ENCODE measurements at places on chromosomes 7 and 10. TPM values are rescaled to one million over a fixed set of nuclear protein-coding genes. Genes with fewer than 3 reads are reported as not detected.

GRCh38 chr10:99612167-99612831, 7.9 kb downstream of the SLC25A28 start:
- H3K36me3 ChIP-seq, result peaks cover 41% of the 10 kb centered on the region
- no peak overlapping the region for H3K27ac ChIP-seq
- H3K4me1 ChIP-seq, result peaks cover 11% of the 10 kb centered on the region

DNA sequence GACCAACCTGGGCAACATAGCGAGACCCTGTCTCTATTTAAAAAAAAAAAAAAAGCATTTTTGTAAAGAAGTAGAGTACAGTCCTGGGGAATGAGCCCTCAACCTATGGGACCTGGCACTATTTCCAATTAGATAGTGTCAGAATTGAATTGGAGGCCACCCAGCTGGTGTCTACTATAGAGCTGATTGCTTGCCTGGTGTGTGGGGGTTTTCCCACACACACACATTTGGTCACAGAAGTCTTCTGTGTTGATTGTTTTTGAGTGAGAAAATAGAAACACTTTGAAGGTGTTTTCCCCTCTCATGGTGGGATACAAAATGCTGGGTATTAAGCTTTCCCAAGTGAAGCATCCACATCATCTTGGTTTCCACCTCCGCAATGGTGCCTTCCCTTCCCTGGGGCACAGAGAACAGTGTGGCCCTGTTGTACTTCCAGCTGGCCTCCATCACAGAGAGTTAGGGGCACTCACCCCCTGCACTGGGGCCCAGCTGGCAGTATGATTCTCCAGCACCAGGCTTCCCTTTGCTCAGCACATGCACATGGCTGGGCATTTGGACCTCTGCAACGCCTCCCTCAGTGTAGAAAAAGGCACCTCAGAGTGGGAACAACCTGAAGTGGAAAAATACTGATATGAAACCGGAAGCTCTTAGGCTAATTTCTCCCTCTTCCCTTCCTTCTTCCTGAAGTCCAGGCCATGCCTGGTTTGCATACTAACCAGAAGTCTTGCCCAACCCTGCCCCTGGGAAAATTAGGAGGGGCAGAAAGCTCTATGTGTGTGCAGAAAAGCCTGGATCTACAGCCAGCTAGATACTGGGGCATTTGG, 10.7 kb upstream of the NFKB2 start:
- no peaks in the 10 kb centered on the region for H3K27me3 ChIP-seq
- H3K4me3 ChIP-seq, result no peak overlapping the region
- no peaks in the 10 kb centered on the region for H3K4me1 ChIP-seq
- H3K27ac ChIP-seq, result no peak overlapping the region

GRCh38 chr7:31892099-31892829, 177.9 kb downstream of the PDE1C start:
- no peaks in the 10 kb centered on the region for H3K4me1 ChIP-seq
- no peaks in the 10 kb centered on the region for H3K27me3 ChIP-seq
- no peak overlapping the region for H3K4me3 ChIP-seq
- no peak overlapping the region for H3K27ac ChIP-seq

DNA sequence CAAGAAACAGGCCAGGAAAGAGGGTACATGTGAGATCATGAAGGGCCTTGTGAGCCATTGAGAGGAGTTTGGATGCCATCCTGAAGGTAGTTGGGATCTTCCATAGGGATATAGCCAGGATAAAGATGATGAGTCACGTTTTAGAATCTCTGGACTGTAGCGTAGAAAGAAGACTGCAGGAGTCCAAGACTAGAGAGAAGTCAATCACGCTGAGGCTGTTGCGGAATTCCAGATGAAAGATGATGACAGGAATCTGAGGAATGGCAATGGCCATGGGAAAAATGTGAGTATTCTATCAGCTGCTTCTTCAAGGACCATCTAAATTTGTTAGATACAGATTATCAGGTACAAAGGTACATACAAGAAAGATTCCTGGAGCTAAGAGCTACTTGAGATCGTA, 711.3 kb downstream of the GRM8 start:
- H3K27ac ChIP-seq, result no peak overlapping the region
- H3K27me3 ChIP-seq, result no peaks in the 10 kb centered on the region
- DNase-seq, result no peak
- no peak overlapping the region for H3K4me3 ChIP-seq

- no peak for DNase-seq
- H3K27ac ChIP-seq, result no peak overlapping the region
- H3K4me3 ChIP-seq, result no peak overlapping the region
- H3K36me3 ChIP-seq, result no peaks in the 10 kb centered on the region
Observed at GRCh38 chr10:112755446-112756234, 194.4 kb upstream of the TCF7L2 start.

The CALU gene
- total RNA-seq, result 115 TPM

The TRPV6 gene
- total RNA-seq, result not detected

DNA sequence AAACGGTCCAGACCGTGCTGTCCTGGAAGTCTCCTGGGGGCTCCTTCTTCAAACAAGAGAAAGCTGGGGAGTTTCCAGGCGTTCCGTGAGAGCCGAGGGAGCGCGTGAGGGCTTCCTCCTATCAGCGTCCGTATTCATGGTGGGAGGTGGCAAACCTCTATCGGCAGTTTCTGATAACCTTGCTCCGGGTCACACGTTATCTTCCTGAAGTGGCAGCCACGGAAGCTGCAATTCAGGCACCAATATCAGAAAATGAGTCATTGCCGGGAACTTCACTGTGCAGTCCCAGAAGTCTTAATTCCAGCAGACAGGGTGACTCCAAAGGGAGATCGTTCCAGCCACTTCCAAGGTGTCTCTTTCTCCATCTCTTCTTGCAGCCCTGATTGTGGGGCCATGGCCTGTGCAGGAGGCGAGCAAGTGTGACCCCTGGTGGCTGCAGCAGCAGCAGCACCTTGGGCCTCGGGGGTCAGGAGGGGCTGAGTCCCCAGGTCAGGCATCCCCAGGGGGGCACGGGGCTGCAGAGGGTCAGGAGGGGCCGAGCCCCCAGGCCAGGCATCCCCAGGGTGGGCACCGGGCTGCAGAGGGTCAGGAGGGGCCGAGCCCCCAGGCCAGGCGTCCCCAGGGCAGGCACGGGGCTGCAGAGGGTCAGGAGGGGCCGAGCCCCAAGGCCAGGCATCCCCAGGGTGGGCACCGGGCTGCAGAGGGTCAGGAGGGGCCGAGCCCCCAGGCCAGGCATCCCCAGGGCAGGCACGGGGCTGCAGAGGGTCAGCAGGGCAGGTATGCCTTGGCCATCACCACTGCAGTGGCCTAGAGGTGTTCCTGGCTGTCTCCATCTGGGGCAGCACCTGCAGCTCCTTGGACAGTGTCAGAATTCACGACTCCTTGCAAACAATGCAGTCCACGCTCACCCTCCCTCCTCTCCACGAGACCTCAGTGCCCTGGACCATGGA, 538.7 kb downstream of the DNAJB6 start:
- H3K4me3 ChIP-seq, result no peak overlapping the region
- DNase-seq, result no peak
- H3K36me3 ChIP-seq, result no peaks in the 10 kb centered on the region
- H3K27ac ChIP-seq, result no peak overlapping the region
- H3K4me1 ChIP-seq, result no peaks in the 10 kb centered on the region

The EGR2 gene
- total RNA-seq, result 1.5 TPM

The PRKAG2 gene
- 22.4 TPM for total RNA-seq

The ANTXRL gene
- total RNA-seq, result not detected

- no peaks in the 10 kb centered on the region for H3K27me3 ChIP-seq
- H3K4me1 ChIP-seq, result no peaks in the 10 kb centered on the region
- H3K27ac ChIP-seq, result no peak overlapping the region
- H3K4me3 ChIP-seq, result no peak overlapping the region
- no peak for DNase-seq
Observed at GRCh38 chr7:17120756-17121155, 177.7 kb upstream of the AHR start.

DNA sequence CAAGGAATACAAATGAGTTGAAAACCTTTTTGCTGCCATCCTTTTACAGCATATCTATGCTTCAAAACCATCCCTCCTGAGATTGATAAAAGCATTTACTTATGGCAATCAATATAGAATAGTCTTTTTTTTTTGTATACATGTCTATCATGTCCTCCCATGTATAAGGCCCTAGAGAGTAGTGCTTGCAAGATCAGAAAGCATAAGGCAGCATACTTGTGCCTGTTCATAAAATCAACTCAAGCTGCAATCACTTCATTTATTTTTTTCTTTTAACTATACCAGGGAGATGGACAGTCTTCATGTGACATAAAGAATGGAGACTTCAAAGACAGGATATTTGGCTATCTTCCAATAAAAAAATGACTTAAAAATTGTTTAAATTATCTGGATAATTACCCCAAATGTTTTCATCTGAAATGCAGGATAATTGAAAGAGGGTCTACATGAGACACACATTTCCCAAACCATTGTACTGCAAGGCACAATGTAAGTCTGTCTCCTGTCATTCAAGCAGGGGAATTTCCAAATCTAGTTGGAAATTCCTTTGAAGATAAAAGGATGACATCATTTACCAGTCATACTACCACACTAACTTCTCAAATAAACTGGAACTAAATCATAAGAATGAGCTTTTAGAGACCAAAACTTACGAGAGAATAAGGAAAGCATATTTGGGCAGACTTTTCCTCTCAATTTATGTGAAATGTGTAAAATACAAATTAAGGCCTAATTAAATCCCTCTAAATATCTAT, 22.5 kb downstream of the LRRN3 start:
- no peak overlapping the region for H3K27ac ChIP-seq
- H3K4me3 ChIP-seq, result no peak overlapping the region
- no peaks in the 10 kb centered on the region for H3K27me3 ChIP-seq
- H3K4me1 ChIP-seq, result no peaks in the 10 kb centered on the region

DNA sequence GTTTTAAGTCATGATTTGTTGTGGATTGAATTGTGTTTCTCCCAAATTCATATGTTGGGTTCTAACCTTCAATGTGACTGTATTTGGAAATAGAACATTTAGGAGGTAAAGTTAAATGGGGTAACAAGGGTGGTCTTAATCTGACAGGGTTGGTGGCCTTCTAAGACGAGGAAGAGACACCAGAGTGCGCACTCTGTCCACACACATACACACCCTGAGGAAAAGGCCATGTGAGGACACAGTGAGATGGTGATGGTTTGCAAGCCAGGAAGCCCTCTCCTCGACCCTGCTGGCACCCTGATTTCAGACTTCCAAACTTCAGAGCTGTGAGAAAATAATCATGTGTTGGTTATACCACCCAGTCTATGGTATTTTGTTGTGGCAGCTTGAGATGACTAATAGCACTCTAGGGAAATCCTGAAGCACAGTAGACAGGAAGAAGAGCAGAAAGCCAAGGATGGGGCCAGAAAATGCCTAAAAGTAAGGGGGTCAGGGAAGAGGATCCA, 28.0 kb upstream of the SEM1 start:
- H3K27ac ChIP-seq, result no peak overlapping the region
- no peaks in the 10 kb centered on the region for H3K4me1 ChIP-seq
- H3K4me3 ChIP-seq, result no peak overlapping the region

DNA sequence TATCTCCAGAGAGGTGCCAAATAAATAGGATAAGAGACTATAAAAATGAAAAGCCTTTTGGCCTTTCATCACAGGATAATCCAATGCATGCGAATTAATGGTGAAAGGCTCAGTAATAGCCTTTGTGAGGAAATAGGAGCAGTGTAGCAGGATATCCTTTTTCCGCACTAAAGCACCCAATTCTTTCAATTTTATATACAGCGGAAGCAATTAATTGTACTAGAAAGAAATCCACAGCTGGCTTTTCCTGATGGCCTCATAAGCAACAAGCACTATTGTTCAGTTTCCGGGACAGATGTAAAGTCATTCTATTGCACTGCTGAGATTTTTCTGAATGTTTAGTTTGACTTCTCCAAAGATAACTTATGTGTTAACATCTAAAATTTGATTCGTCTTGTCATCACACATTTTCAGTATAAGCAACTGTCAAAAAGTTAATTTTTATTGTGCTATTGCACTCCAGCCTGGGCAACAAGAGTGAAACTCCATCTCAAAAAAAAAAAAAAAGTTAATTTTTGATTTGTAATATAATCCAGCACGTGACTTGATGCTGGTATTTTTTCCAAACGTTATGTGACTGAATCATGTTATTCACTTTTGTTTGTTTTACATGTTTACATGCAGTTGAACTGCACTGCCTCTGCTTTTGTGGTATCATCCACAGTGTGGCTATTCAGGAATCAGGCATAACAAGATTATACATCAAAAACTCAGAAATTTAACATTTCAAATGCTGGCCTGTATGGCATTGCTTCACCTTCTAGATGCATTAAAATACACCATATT, 8.4 kb upstream of the BMPR1A start:
- DNase-seq, result no peak
- H3K27me3 ChIP-seq, result no peaks in the 10 kb centered on the region
- no peak overlapping the region for H3K27ac ChIP-seq
- H3K4me1 ChIP-seq, result peaks cover 8% of the 10 kb centered on the region
- no peaks in the 10 kb centered on the region for H3K36me3 ChIP-seq

DNA sequence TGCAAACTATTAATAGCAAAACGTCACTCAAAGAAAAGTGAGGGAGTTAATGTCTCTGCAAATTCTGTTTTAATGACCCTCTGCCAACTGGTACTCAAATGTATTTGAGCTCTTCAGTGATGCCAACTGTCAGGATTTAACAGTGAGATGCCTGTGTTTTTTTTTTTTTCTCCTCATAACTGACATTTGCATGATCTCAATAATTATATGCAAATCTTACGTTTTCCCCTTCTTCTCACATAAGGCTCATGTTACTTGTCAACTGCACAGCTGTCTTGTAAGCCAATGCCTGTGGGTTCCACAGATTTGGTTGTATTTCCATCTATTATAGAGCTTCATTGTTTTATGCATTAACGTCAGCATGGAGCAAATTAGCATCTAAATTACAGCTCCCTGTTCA, 38.2 kb downstream of the PPP1R3A start:
- no peaks in the 10 kb centered on the region for H3K27me3 ChIP-seq
- H3K4me1 ChIP-seq, result peaks cover 7% of the 10 kb centered on the region
- H3K36me3 ChIP-seq, result no peaks in the 10 kb centered on the region
- no peak for DNase-seq

DNA sequence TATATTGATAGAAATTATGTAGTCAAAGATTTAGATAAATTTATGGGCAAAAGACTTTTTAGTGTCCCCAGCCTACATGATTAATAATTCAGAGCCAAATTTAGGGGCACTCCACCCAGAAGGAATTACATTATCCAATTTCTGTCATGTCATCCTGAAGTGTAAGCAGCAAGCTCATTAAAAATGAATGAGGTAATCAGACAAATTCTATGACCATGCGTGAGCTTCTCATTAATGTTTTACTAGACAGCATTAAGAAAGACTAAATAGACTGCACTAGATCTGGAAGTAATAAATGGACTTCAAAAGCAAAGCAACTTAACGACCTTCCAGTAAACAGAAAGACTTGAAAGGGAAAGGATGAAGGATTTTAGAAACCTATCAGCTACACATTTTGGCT, 22.7 kb upstream of the TRUB1 start:
- H3K27me3 ChIP-seq, result no peaks in the 10 kb centered on the region
- no peaks in the 10 kb centered on the region for H3K36me3 ChIP-seq
- H3K27ac ChIP-seq, result no peak overlapping the region
- no peak for DNase-seq
- H3K4me3 ChIP-seq, result no peak overlapping the region

- H3K4me3 ChIP-seq, result no peak overlapping the region
- H3K36me3 ChIP-seq, result no peaks in the 10 kb centered on the region
- no peak for DNase-seq
- peaks cover 12% of the 10 kb centered on the region for H3K4me1 ChIP-seq
- no peak overlapping the region for H3K27ac ChIP-seq
Observed at GRCh38 chr10:529468-530230, 159.8 kb downstream of the DIP2C start.

The DPYSL4 gene
- total RNA-seq, result 0.29 TPM

All from gastrocnemius medialis (tissue), 4 donors.